ENCODE measurements at places on chromosomes 4 and X.

DNA sequence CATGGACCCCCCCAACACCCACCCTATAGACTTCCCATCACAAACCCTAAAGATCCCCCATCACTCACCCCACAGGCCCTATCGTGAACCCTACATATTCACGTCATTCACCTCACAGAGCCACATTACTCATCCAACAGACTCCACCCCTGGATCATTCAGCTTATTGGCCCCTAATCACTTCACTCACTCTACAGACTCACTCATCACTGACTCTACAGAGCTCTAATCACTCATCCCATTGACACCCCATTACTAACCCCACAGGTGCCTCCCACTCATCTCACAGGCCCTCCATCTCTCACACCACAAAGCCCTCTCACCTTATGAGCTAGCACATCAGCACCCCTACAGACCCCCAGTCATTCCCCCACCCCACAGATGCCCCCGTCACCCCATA, 6.3 kb upstream of the TBC1D25 start:
- DNase-seq, result no peak

DNA sequence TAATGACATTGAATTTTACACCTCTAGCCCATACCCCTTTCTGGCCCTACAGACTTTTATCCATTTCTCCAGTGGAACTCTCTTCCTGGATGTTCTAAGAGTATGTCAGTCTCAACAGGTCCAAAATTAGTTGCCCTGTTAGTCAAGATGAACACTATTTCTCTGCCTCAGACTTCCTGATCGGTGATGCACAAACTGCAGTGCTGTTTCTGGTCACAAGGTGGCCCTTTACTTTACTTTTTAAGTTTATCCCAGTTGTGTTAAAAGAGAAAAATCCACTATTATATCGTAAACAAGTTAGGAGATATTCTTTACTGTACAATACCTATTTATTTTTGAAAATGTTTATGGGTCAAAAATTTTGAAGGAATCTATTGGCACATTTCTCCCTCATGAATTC, 13.1 kb downstream of the TCEAL7 start:
- DNase-seq, result no peak

DNA sequence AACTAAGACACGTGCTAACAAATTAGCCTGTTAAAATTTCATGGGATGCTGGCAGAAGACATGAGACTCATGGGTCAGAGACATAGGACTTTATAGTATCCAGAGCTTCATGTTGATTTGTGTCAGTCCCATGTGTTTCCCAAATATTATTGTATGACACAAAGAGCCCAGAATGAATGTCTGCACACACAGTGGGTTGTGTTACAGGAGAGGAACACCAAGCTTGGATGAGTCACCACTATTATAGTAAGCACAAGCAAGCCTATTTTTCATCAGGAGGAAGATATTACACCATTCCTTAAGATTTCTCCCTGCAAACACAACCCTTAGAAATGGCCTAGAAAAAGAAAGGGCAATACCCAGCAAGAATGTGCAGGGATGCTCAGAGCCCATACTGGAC, 15.4 kb downstream of the BBS12 start:
- no peak for DNase-seq

- DNase-seq, result no peak
Observed at GRCh38 chr4:181646864-181647263, 596.3 kb upstream of the TENM3 start.

DNA sequence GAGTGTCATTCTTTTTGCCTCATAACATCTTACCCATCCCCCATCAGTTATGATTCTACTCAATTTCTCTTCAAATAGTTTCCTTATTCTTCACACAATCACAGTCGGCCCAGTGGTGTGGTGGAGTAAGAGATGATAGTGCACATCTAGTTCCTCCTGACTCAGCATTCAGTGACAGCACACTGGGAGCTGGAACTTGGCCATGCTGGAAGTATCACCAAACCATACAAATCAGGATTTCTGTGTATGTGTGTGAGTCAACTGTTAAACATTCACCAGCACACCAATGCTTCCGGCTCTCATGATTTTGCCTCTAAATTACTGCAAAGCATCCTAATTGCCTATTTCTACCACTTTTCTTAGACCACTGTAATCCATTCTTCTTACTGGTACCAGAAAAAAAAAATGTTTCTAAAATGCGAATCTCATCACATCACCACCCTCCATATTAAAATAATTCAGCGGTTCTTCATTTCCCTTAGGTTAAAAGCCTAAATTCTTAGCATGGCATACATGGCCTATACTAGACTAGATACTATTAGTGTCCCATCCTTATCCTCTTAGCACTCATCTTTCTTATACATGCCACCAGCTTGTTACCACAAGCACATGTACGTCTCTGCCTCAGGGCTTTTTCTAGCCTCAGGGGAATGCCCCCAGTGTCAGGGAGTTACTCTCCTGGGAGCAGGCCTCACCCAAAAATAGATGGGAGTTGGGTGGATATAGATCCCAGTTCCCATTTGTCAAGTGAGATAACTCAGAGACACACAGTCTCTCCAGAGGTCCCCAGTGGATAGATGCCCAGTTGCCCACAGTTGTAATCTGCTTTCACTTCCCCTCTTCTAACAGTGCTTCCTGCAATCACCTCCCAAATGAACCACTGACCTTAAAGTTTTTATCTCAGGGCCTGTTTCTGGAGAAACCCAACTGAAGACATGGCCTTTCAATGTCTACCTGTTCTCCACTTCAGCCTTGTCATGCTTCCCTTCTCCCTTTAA, 49.2 kb upstream of the DDX53 start:
- no peak for DNase-seq

GRCh38 chr4:88697141-88697540, 488 bp downstream of the NAP1L5 start:
- DNase-seq, result peak; percentile 32

DNA sequence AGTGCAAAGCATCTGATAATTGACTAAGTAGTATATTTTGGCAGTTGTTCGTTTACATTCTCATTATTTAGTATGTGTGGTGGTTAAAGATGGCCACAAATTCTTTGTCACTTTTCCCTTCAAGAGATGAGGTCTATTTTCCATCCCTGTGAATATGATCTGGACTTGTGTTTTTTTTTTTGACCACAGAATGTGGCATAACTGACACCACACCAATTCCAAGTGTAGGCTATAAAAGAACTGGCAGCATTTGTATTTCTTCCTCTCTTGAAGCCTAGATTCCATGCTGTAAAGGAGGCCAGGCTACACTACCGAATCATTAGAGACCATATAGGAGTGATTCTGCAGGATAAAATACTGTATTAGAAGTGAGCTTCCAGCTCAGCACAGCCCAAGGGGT, 596.6 kb downstream of the DMD start:
- no peak for DNase-seq

DNA sequence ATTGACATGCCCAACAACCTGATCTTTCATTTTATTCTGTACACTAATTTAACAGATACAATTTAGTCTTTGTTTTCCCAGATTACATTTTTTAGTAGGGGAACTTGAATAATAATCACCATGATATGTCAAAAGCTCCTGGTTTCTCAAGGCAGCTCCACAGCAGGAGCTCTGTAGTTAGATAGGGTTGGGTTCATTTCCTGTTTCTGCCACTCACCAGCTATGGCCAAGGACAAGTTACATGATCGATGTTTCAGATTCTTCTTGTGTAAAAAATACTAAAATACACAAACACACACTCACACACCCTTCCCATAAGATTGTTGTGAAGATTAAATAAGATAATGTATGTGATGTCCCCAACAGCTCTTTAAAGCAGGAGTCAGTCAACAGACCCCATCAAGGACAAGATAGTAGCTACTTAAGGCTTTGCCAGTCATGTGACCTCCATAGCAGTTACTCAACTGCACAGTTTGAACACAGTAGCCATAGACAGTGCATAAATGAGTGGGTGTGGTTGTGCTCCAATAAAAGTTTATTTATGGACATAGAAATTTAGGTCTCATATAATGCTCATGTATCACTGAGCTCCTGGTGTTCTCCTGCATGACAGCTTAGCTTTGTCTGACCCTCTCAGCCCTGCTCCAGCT, 18.4 kb downstream of the GUCY1A1 start:
- no peak for DNase-seq

DNA sequence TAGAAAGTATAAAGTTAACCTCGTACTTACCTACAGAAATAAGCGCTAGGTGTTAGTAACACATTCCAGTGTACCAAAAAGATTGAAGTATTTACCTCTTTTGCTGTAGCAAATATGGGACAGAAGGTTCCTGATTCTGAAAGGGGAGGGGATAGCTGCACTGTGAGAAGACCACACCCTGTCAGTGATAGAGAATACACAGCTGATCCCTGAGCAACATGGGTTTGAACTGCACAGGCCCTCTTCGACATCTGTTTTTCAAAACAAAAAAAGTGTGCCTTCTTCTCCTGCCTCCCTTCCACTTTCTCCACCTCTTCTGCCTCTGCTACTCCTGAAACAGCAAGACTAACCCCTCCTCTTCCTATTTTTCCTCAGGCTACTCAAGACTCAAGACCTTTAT, 201.8 kb upstream of the SLIT2 start:
- no peak for DNase-seq
